CD4-positive, alpha-beta T cell treated with Interleukin-12 subunit alpha and Interleukin-12 subunit beta, for 1 hour (primary cell): ENCODE measurements at places on chromosomes 5 and 9.

- no peak for DNase-seq
These were observed 68.0 kb downstream of the FGF10 start for GRCh38 chr5:44321144-44321725.

GRCh38 chr9:134225816-134226215, 61.5 kb upstream of the RNU6ATAC start:
- no peak for DNase-seq

DNA sequence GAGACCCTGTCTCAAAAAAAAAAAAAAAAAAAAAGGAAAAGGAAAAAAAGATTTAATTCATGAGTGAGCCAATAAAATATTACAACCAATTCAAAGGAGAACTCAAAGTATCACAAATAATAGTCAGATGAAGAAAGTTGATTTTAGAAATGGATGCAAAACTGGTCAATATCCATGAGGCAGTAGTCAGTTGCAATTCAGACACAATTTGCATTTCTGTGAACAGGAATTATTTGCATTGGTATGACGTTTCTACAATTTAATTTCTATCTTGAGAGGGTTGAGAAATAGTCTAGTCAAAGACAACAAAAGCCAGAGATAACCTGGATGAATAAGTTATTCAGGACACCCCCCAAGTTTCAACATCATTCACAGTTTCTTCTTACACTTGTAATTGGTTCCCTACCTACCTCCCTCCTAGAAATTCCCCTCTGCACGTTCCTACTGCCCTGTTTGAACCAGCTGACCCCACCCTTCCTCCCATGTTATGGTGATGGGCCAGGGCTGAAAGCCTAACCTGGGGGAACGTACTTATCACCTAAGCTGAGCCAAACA, 28.6 kb upstream of the CDKN2AIPNL start:
- no peak for DNase-seq

- DNase-seq: no peak
These were observed 68.9 kb upstream of the LPAR1 start for GRCh38 chr9:111107141-111107540.

- DNase-seq: no peak
These were observed 6.5 kb downstream of the AMACR start for GRCh38 chr5:34001241-34001841.

DNA sequence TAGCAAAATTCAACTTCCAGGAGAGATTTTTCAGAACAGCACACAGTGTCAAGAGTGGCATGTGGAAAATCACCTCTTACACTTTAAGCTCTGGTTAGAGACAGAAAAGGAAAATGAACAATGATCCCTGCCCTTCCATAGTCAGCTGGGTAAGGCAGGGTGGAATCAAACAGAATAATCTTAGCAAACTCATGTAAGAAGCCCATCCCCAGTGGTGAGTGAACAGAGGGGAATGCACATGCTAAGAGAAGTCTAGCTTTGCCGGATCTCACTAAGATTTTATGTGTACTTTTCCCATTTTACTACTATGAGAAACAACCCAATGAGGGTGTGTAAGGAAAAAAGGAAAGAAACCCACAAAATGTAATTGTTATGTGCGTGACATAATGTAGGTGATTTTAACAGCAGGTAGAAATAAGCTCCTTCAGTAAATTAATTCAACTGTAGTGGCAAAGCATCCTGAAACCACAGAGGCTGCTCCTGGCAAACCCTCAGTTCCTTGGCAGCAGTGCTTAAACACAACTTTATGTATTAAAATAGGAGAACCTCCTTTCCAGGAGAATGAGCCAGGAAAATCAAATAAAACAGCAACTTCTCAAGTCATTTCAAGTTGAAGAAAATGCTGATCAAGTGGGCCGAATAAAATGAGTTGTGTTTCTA, 366.0 kb upstream of the TRPC7 start:
- DNase-seq: no peak

DNA sequence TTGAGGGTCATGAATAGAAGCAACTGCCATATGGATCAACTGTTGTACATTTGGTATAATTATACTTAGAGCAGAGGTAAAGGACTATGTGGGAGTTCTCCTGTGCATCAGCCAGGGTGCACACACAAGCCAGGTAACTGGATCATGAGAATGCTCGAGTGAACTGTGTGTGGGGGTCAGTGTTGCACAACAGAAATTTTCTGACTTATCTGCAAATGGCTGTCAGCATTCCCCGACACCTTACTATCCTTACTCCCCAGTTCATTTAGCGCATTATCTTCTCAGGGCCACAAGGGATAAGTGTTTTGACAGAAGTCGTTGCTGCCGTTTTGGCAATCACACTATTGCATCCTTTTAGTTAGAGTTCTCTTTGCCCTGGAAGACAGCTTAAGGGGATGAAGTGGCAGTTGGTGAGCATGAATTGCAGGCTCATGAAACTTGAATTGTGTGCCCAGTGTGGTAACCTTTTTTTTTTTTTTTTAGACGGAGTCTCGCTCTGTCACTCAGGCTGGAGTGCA, 1.7 kb downstream of the CANX start:
- DNase-seq: no peak

GRCh38 chr5:9197881-9198260, 348.0 kb downstream of the SEMA5A start:
- DNase-seq: no peak

GRCh38 chr5:124905256-124906130, 159.1 kb upstream of the ZNF608 start:
- DNase-seq: no peak

- no peak for DNase-seq
These were observed 532.0 kb upstream of the GRAMD2B start for GRCh38 chr5:125891061-125891725.

DNA sequence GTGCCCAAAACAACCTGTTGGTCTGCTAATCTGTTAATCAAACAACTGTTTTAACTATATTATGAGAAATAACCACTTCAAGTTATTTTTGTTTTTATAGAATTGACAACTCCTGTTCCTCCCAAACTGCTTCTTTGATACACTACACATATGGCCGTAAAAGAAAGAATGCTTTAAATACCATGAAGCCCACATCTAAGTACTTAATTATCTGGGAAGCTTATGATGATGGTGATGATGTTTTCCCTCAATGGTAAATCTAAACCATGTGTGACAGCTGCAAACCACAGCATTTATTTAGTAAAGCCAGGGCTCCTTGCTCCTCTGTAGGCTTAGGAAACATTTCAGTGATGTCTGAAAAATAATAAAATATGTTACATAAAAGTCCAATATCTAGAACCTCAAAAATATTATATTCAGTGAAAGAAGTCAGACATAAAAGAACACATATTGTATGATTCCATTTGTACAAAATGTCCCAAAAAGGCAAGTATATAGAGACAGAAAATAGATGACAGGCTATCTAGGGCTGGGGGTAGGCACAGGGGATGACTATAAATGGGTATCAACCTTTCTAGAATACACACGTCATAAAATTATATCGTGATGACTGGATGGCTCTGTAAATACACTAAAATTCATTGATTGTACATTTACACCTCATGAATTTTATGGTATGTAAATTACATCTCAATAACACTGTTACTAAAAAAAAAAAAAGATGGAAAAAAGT, 154.1 kb downstream of the EFNA5 start:
- DNase-seq: no peak

- DNase-seq: no peak
These were observed 25.0 kb upstream of the SEMA4D start for GRCh38 chr9:89522959-89523285.

- DNase-seq: no peak
These were observed 339.7 kb upstream of the CLINT1 start for GRCh38 chr5:158198636-158199035.

DNA sequence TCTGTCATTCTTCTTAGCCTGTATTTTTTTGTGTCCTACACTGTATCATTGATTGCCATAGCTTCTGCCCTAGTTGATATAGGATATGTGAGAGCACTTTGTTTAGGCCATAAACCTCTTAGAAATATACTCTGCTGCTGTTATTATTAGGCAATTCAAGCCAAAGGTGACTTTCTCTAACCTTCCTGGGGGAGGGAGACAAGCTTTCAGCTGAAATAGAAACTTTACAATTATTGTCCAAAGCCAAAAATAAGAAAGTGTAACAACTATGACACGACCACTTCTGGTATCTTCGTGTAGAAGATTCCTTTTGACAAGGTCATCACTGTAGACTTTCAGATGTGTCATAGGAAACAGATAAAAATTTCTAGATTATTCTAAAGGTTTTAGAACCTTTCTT, 12.2 kb upstream of the CSNK1A1 start:
- DNase-seq: no peak
